ENCODE measurements at places on chromosomes 6 and 20.
A peak's percentile ranks its signal among the peaks of the same experiment; 100 is the strongest.

GRCh38 chr20:56362833-56363413 lies 4.1 kb downstream of the FAM210B start:
- no peak for DNase-seq

DNA sequence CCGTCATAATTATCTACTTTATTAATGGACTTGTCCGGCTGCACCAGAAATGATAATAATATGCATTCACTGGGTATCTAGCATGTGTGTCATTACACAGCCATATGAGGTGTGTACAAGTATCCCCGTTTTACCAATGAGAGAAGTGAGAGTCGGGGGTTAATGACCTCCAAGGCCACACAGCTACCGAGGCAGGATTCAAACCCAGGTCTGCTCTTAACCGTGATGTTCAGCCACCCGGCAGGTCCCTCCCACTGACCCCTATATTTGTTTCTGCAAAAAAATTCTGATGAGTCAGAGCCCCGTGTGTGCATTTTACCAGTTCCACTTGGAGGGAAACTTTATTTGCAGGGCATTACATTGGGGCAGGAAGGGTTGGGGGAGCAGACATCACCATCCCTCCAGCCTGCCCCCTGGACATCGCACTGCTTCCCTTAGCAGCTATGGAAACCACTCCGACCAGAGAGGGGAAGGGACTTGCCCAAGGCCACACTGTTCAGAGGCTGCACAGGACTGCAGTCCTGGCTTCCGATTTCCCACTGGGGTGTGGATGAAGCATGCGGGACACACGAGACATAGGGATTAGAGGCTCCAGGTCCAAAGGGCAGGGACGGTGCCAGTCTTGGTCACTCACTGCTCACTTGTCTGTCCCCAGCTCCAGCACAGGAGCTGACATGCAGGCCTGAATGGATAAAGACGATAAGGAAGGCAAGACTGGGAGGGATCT lies 10.1 kb upstream of the SRC start:
- no peak for DNase-seq

- DNase-seq, result no peak
These were observed 302.9 kb downstream of the TFAP2A start for GRCh38 chr6:10111975-10112374.

DNA sequence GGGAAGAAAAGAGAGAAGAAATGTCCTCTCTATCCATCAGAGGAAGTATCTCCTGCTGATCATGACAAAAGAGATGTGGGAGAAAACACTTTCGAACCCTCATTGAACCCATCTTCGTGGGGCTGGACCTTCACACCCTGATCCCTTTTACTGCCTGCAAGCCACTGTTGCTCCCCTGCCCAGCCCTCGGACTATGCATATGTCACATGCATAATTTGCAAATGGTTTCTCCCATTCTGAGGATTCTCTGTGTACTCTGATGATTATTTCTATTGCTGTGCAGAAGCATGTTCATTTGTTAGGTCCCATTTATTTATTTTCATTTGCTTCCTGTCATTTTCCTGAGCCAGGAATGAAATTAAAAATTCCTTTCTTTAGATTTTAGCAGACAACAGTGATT lies 64.7 kb downstream of the DNAAF9 start:
- no peak for DNase-seq

DNA sequence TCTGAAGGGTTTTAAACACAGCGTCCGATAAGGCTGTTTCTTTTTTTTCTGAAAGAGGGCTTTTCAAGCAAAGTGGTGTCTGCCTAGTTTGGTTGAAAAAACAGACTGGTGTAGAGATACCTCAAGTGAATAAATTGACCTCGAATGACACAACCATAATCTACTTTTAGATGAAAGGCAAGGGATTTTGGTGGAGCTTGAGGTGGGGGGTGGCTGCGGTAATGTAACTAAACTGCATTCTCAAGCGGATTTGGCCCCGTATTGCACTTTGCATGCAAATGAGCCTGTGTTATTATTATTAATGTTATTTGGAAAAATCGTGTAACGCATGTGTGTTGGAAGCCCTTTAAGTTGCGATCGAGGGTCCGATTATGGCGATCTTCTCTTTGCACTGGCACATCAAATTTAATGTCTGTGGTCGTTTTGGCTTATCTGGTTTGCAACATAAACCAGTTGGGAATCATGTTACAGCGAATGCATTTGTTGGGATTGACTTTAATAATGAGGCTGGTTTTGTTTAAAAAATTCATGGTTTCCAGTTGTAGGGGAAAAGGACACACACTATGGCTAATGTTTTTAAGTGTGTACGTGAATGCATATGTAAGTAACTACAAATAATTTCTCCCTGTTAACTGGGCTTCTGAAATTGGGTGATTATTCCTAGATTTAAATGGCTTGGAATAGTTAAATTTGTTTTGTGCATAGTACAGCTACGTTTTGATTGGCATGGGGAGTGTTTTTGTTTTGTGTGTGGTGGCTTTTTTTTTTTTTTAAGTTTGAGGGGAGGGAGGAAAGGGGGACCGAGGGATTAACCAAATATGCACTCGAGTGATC lies 1.0 kb downstream of the JARID2 start:
- peak; percentile 20 for DNase-seq

GRCh38 chr20:21189761-21190523 lies 64.1 kb downstream of the KIZ start:
- no peak for DNase-seq

GRCh38 chr6:36818756-36819155 lies 20.5 kb downstream of the CPNE5 start:
- DNase-seq, result no peak

- DNase-seq, result no peak
These were observed 28.9 kb upstream of the RALGAPA2 start for GRCh38 chr20:20741087-20742045.

DNA sequence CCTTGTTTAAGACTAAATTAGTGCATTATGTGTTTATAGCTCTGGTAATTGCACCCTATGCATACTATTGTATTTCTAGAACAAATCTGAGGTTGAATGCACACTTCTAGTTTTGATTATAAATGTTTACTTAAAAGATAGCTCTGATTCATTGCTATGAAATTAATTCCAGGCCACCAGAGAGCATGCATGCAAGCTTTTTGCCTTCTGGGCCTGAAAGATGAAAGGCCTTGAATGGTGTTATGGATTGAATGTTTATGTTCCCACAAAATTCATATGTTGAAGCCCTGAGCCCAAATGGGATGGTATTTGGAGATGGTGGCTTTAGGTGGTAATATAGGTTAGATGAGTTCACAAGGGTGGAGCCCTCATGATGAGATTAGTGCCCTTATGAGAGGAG lies 695.0 kb upstream of the MAP3K7 start:
- no peak for DNase-seq

DNA sequence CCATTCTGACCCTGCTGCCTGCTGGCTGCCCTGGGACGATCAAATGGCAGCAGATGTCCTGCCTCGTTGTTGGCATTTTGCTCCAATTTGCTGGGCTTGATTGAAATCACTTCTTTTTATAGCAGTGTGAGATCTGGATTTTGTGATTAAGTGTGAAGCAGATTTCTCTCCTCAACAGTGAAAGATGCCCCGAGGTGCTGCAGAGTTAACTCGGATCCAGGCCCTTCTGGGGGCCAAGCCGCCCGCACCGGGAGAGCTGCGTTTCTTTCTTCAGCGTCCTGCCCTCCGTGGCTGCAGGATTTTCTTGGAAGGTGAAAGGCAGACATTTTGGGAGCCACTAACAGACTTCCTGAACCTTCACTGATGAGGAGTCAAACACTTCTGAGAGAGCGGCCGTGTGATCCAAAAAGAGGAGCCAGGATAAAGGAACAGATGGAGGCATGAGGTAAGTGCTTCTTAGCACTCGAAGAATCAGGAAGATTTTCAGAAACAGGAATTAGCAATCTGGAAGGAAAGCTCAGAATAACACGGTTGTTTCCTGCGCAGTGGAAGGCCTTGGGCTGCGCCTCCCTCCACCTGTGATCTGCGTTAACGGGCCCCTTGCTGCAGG lies 139.5 kb upstream of the AFDN start:
- DNase-seq, result peak; percentile 96

DNA sequence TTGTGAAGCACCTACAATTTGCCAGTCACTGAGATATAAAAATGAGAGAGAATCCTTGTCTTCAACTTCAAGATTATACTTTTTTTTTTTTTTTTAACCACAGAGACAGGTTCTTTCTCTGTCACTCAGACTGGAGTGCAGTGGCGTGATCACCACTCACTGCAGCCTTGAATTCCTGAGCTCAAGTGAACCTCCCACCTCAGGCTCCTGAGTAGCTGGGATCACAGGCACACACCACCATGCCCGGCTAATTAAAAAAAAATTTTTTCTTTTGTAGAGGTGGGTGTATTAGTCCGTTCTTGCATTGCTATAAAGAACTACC lies 51.6 kb upstream of the PMEPA1 start:
- no peak for DNase-seq

DNA sequence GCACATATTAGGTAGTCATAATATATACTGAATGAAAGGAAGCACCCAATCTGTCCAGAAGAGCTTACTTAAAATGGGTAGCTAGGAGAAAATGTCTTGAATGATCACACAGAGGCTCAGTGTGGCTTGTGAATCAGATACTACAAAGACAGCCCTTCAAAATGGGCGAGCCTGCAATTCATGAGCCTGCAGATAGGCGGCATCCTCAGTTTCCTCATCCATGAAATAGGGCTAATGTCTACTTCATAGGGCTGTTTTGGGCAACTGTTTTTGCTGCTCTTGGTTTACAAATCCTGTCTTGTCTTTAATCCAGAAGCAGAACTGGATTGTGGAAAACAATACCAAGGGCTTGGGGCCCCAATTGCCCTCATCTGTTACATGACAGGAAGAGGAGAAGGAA lies 129.3 kb upstream of the KCNK16 start:
- no peak for DNase-seq

DNA sequence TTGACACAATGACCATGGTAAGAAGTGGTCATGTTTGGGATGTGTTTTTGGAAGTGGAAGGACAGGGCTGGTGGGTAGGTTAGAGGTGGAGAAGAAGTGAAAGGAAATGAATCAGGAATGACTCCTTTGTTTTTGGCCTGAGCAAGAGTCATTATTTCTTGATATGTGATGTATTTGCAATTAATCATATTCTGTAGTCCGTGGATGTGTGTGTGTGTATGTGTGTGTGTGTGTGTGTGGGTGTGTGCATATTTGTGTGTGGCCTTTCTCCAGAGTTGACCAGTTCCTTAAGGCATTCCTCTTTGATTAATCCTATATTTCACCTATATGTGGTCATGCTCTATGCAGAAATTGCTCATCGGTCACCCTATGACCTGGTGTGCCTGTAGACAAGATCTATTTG lies 130.7 kb downstream of the UTRN start:
- DNase-seq, result no peak

DNA sequence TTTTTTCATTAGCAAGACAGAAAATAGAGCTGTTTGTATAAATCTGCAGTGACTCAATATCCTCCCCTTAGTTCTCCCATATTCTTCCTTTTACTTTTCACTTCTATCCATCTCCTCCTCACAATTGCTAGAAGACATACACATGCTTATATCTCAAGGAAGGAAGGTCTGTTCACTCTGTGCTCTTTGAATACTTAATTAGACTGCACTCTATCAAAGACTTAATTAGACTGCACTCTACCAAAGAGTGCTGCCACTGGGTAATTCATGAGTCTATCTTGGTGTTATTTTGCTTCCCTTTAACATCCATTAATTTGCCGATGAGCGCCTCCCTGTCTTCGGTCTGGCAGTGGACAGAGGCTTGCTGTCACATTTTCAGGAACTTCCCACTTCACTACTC lies 241.9 kb downstream of the ADGB start:
- DNase-seq, result no peak

GRCh38 chr6:5997420-5997987 lies 9.2 kb downstream of the NRN1 start:
- DNase-seq, result peak; percentile 28

DNA sequence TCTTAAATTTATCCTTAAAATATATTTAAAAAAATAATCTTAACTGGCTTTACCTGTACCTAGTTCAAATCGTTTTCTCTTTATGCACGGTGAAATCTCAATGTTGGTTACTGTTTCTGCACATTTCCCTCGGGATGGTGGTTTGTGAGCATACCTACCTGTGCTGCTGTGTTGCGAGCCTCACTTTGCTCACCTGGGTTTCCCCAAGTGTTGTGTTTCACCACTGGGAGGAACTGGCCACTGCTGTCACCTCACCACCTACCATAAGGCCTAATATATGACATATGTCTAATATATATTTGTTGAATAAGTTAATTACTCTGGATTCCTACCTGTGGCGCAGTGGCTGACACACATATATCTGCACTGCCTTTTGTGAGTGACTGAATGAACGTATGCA lies 493.5 kb upstream of the FLRT3 start:
- no peak for DNase-seq

GRCh38 chr20:47944682-47945081 lies 159.4 kb upstream of the SULF2 start:
- DNase-seq, result no peak

DNA sequence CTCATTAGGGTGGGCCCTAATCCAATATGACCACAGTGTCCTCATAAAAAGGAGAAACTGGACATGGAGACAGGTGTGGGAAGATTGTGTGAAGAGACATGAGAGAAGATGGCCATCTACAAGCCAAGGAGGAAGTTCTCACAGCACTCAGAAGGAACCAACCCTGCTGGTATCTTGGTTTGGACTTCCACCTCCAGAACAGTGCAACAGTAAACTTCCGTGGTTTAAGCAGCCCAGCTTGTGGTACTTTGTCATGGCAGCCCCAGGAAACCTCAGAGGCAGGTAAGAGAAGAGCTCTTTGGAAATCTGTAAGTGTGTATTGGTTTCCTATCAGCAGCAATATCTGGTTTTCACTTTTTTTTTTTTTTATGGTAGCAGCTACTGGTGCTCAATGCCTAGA lies 16.5 kb upstream of the CNKSR3 start:
- DNase-seq, result no peak

GRCh38 chr6:98094696-98095095 lies 739.7 kb upstream of the POU3F2 start:
- DNase-seq, result no peak

DNA sequence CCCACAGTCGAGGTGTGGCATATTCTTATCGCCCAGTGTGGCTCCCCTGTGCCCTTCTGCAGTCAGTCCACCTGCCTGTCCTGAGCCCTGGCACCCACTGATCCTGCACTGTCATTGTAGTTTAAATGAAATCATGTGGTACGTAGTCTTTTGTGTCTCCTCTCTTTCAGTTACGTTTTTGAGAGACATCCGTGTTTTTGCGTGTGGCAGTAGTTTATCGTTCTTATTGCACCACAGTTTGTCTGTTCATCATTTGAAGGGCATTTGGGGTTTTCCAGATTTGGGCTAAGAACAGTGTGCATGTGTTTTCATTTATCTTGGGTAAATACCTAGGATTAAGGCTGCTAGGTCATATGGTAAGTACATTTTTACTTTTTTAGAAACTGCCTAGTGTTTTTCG lies 49.3 kb downstream of the SPATA2 start:
- DNase-seq, result no peak

GRCh38 chr6:14008809-14009208 lies 84.1 kb downstream of the RNF182 start:
- no peak for DNase-seq

DNA sequence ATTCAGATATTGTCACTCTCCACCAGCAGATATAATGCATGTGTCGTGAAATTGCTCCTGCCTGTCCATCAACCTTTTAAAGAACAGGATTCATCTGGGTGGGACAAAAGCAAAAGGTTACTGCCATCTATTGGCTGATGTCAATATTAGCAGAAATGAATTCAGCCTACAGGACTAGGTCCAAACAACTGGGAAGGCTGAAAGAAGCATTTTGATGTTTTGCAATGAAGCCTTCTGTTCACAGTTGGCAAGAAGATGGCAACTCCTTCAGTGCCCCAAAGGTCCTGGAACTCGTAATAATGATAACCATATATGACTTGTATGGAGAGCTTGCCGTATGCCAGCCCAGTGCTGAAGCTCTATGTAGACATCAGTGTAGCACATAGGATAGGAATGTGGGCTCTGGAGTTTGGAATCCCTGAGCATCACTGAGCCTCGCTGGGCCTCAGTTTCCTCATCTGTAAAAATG lies 7.5 kb downstream of the BCAS1 start:
- DNase-seq, result peak; percentile 39

All from NCI-H524 (cell line).